ENCODE measurements at places on chromosomes 7 and 10. TPM values are rescaled to one million over a fixed set of nuclear protein-coding genes. Genes with fewer than 3 reads are reported as not detected.
A peak's percentile ranks its signal among the peaks of the same experiment; 100 is the strongest.

DNA sequence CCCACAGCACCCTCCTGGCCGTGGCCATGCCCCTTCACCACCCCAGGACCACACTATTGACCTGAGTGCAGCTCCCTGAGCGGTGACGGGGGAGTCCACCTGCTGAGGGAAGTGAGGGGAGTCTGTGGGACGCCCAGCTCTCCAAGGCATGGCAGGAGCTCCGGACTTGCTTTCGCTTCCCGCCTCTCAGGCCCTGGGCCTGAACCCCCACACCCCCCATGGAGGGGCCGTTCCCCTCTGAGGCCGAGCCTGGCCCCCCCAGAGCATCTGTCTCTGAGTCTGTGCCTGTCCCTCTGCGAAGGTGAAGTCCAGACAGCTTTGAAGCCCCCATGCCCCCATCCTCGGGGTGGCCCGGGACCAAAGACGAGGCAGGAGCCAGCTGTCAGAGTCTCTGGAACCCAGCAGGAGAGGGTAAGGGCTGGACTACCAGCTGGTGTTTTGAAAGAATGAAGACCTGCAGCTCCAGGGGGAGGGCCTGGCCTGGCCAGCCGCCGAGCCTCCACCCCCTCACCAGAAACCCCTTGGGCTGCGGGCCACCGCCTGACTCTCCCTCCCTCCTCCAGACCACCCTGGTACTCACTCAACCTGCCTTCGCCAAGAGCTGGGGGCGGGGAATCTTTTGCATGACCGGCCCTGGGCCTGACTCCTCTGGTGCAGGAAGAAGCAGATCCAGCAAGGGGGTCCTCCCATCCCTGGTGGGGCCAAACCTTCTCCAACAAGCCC, 114.0 kb downstream of the PDGFA start:
- H3K27me3 ChIP-seq: no peaks in the 10 kb centered on the region
- no peaks in the 10 kb centered on the region for H3K36me3 ChIP-seq
- no peak overlapping the region for H3K27ac ChIP-seq
- peak; percentile 61 for DNase-seq

DNA sequence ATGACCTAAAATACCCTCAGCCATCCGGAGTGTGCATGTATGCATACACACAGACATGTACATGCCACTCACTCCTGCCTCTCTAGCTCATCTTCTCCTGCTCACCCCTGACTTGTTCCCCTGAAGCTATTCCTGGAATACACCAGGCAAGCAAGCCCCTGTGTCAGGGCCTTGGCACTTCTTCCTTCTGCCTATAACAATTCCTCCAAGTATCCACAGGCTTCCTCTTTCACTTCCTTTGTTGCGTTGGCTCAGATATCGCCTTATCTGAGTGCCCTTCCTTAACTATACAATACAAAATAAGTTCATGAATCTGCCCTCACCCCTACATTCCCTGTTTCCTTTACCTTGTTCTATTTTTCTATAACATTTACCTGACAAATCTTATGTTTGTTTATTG, 88.8 kb downstream of the NOD1 start:
- DNase-seq: no peak
- H3K27me3 ChIP-seq: no peaks in the 10 kb centered on the region
- no peaks in the 10 kb centered on the region for H3K36me3 ChIP-seq
- H3K4me1 ChIP-seq: no peaks in the 10 kb centered on the region
- H3K27ac ChIP-seq: no peak overlapping the region

Gene MBL2
- 0.18 TPM for total RNA-seq

DNA sequence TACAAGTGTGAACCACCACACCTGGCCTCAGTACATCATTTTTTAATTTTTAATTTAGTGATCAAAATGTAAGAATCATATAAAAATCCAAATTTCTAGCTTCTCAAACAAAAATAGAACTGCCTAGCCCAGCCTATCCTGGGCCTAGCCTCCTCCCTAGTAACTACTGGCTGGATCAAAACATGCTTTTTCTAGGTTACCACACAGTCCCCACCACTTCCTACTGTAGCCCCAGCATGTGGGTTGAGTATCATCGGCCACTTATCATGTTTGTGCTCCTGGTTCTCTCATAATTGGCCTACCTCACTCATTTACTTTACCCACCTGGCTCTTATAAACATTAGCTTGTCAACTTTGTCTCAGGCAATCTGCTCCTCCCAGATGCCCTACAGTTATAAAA, 52.9 kb downstream of the DNAJC12 start:
- H3K27me3 ChIP-seq: no peaks in the 10 kb centered on the region
- no peak overlapping the region for H3K4me3 ChIP-seq
- H3K27ac ChIP-seq: no peak overlapping the region

- H3K4me3 ChIP-seq: no peak overlapping the region
- DNase-seq: no peak
- H3K36me3 ChIP-seq: no peaks in the 10 kb centered on the region
- H3K27me3 ChIP-seq: no peaks in the 10 kb centered on the region
- no peaks in the 10 kb centered on the region for H3K4me1 ChIP-seq
- H3K27ac ChIP-seq: no peak overlapping the region
Observed at GRCh38 chr10:11882646-11883375, 59.7 kb downstream of the PROSER2 start.

GRCh38 chr7:98107313-98107721, 655 bp downstream of the LMTK2 start:
- no peaks in the 10 kb centered on the region for H3K27me3 ChIP-seq
- peak overlapping the region; percentile 94 for H3K27ac ChIP-seq
- H3K4me1 ChIP-seq: peaks cover 59% of the 10 kb centered on the region
- H3K36me3 ChIP-seq: no peaks in the 10 kb centered on the region
- no peak for DNase-seq
